ENCODE measurements at places on chromosomes 1 and 21.

DNA sequence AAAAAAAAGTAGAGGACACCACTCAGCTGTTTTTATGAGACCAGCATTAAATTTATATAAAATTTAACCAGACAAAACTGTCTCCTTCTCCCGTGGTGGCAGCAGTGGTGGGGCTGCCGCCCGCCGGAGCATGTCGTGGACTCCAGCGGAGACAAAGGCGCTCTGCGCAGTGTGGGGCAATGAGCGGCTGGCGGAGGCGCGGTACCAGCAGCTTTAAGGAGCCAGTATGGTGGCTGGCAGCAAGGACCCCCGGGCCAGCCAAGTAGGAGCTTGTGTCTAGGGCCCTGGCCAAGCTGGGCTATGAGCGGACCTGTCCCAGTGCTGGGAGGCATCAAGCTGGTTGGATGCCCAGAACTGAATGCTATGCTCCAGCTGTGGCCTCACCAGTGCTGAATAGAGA is 2102.9 kb downstream of the NCAM2 start:
- DNase-seq = no peak

DNA sequence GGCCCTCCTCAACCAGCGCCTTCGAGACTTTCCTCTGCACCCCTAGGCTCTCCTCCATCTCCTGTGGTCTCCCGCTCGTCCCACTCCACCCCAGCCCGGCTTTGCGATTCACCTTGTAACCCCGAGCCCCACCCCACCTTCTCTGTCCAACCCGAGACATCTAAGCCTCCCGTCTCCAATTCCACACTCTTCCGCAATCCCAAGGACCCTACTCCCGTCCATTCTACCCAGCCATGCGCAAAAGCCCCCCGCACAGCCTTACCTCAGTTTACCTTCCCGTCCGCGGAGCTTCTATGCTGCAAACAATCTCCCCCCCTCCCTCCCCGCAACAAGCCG is 174 bp downstream of the SH3BP5L start:
- DNase-seq = no peak

- DNase-seq = no peak
Measured at GRCh38 chr1:157626099-157626498, 28.2 kb upstream of the FCRL4 start.

DNA sequence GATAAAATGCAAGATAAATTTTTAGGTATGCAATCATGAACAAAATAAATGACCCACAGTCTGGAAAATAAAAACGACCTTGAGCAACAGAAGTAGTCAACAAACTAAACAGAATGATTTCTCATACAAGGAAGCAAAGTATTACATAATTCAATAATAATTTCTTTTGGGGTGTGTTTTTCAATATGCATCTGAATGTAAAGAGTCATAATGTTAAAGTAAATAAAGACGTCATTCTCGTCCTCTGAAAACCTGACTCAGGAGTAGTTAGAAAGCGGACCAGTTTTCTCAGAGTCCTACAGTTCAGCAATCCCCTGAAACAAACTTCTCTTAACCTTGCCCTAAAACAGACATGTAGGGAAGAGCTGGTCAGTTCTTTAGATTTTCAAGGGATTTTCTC is 18.6 kb downstream of the CDC42BPA start:
- no peak for DNase-seq

- DNase-seq = no peak
Measured at GRCh38 chr1:12618661-12618964, 603 bp upstream of the DHRS3 start.

- DNase-seq = no peak
Measured at GRCh38 chr1:23102289-23102688, 66.4 kb downstream of the LUZP1 start.

DNA sequence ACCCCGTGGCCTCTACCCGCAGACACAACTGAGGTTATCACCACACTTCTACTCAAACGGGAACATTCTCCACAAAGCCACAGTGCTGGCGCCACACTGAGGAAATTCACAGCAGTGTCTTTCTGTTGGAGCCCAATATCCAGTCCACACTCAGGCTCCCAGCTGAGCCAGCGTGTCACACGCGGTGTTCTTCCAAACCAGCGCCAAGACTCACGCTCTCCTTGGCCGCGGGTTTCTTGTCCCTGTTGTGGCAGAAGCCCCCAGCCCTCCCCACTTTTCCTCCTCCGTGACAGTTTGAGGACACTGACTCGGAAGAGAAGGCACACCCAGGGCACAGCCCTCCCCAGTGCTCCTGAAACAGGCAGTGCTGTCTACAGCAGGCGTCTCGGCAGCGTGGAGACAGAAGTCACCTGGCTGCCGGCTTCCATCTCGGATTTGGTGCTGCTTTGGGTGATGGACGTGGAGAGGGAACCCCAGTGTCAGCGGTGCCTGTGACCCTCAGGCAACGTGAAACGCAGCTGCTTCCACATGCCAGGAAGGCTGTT is 35.4 kb upstream of the AGPAT3 start:
- no peak for DNase-seq

GRCh38 chr1:149993764-149994163 is 16.8 kb downstream of the OTUD7B start:
- no peak for DNase-seq

GRCh38 chr1:17853241-17853935 is 98.3 kb downstream of the ACTL8 start:
- DNase-seq = no peak

GRCh38 chr1:156808186-156809030 is 8.2 kb downstream of the SH2D2A start:
- no peak for DNase-seq

Data from activated CD8-positive, alpha-beta memory T cell treated with anti-CD3 and anti-CD28 coated beads, Interleukin-2, amount 50 U/mL, for 48 hours (primary cell).